Bone marrow (tissue), 2 donors: ENCODE measurements at places on chromosomes 16 and 17.

- peak; percentile 85 for DNase-seq
These were observed 94.8 kb upstream of the CBX4 start for GRCh38 chr17:79933863-79934652.

DNA sequence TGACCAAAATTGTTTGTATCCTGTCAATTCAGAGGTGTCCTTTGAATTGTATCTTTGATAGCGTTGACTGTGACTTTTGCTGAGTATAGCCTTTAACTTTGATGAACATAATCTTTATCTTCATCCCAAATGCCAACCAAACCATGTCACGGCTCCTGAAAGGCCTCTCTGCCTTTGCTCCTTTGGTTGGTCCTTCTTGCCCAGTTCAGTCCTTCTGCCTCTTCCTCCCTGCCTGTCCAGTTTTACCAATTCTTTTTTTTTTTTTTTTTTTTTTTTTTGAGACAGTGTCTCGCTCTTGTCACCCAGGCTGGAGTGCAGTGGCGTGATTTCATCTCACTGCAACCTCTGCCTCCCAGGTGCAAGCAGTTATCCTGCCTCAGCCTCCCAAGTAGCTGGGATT is 12.9 kb upstream of the VPS4A start:
- no peak for DNase-seq

DNA sequence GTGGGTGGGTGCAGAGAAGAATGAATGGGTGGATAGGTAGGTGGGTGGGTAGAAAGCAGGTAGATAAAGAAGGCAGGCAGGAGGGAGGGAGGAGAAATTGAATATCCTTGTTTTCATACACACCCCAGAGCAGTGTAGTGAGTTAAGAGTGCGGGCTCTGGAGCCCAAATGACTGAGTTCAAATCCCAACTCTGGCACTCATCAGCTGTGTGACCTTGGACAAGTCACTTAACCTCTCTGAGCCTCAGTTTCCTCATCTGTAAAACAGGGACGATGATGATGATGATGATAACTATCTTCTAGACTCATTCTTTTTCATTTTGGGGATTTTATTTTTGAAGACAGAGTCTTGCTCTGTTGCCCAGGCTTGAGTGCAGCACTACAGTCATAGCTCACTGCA is 2.0 kb upstream of the IL21R start:
- DNase-seq, result no peak

DNA sequence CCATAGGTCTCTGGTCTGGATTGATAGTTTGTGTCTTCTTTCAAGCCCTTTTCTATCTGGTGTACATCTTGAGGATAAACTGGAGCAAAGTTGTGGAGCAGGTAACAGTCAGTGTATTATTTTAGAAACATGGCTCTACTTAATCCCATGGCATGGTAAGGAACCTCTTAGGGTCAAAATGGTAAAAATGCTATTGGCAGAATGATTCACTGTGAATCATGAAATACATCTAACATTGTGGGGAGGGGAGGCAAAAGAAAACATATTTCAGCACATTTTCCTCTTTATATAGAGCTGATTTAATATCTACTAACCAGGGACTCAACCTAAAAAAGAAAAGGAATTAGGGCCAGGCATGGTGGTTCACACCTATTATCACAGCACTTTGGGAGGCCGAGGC is 17.9 kb upstream of the ALDH3A2 start:
- DNase-seq, result no peak

DNA sequence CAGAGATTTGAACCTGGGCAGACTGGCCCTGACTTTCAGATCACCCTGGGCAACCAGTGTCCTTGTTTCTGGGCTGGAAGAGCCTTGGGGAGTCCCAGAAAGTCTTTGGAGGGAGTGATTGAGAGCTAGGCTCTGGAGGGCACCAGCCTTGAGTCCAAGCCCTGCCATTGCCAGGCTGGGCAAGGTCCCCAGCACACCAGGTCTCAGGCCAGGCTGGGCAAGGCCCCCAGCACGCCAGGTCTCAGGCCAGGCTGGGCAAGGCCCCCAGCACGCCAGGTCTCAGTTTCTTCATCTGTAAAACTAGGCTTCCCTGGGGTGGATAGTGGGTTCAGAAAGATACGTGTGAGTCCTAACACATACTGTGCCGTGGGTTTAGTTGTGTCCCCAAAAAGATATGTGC is 135.0 kb downstream of the IRF8 start:
- no peak for DNase-seq

DNA sequence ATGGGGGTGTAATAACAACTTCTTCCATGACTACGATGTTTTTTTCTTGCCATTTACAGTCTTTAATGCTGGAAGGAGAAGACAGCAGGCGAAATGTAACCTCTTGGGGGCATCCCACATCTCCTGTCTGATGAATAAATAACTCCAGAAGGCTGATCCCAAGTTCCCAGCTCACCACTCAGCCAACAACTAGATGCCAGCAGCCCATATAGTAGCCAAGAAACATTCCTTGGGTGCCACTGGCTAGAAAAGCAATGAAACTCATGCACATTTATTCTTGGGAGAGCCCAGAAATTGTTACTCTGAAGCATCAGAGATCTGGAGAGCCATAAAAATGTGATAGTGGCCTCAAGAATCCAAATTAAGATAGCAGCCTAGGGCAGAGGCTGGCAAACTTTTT is 22.7 kb upstream of the TMEM101 start:
- no peak for DNase-seq

GRCh38 chr17:4788159-4788806 is 481 bp upstream of the GLTPD2 start:
- DNase-seq, result no peak

DNA sequence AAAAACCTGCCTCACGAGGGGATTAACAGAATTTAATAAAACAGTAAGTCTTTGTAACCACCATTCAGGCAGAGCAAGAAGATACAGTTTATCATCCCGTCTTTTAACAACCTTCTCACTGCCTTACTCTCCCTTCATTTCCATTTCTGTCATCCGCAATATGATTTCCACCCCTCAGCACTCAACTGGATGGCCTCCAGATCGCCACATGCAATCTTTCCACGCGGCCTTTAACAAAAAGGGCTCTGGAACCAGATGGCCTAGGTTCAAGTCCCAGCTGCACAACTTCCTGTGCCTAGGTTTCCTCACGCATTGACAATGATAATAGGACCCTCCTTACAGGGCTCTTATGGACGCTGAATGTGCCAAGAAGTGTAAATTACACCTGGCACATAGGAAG is 103.6 kb downstream of the GAS7 start:
- no peak for DNase-seq

DNA sequence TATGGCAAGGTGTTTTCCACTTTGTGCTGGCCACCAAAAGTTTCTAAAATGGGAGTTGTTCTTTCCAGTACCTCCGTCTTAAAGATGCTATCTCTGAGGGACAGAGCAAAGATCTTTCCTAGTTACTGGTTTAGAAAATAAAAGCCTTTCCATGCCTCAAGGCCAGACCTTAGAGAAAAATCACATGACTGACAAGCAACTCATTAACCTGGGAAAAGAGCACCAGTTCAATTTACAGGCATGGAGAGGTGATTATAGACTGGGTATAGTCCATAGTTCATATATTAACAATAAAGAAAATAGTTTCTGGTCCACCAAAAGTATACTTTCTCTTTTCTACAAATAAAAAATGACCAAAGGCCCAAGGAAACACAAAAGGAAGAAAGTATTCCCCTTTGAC is 230.7 kb downstream of the TOX3 start:
- DNase-seq, result no peak

DNA sequence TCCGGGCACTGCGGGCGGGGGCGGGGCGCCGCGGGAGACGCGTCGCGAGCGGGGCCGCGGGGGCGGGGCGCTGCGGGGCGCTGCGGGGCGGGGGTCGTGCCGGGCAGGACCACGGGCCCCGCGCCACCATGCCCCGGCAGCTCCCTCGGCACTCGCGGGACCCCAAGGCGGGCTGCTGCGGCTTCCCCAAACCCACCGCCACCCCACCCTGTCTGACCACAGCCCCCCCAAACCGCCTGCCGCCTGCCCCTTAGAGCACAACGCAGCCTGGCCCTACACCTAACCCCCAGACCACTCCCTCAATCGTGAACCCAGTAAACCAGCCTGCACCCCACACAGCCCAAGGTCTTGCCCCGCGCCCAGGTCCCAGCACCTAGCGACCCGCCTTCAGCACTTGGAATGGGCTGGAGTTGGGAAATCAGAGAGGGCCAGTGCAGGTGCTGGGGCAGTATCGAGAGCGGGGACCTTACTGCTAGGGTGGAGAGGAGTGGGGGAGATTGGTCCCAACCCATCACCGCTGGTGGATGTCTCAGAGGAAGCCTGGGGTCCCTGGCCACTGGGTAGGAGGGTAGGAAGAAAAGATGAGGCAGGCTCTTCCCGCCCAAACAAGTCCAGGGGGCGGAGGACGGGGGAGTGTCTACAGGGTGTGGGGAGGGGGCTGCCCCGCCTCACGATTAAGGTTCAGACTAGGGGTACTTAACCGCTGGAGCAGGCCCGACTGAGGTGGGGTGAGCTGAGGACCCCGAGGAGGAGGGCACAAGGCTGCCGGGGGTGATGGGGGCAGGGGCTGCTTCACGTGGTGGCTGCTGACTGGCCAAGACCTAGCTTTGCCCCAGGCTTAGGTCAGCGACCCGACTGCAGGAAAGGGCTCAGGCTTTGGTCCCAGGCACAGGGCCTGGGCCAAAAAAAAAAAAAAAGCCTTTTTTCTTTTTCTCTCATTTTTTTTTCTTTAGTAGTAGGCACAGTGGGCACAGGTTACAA is 539 bp upstream of the VAMP2 start:
- no peak for DNase-seq

DNA sequence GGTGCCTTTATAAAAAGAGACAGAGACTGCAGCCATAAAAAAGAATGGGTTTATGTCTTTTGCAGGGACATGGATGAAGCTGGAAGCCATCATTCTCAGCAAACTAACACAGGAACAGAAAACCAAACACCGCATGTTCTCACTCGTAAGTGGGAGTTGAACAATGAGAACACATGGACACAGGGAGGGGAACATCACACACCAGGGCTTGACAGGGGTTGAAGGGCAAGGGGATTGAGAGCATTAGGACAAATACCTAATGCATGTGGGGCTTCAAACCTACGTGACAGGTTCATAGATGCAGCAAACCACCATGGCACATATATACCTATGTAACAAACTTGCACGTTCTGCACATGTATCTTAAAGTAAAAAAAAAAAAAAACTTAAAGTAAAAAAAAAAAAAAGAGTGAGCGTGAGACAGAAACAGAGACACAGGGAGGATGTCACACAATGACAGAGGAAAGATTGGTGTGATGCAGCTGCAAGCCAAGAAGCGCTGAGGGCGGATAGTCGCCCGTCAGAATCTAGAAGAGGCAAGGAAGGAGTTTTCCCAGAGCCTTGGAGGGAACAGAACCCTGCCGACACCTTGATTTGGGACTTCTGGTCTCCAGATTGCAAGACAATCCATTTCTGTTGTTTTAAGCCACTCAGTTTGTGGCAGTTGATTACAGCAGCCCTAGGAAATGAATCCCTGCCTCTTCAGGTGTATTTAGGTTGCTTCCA is 27.4 kb upstream of the TNS4 start:
- DNase-seq, result no peak

DNA sequence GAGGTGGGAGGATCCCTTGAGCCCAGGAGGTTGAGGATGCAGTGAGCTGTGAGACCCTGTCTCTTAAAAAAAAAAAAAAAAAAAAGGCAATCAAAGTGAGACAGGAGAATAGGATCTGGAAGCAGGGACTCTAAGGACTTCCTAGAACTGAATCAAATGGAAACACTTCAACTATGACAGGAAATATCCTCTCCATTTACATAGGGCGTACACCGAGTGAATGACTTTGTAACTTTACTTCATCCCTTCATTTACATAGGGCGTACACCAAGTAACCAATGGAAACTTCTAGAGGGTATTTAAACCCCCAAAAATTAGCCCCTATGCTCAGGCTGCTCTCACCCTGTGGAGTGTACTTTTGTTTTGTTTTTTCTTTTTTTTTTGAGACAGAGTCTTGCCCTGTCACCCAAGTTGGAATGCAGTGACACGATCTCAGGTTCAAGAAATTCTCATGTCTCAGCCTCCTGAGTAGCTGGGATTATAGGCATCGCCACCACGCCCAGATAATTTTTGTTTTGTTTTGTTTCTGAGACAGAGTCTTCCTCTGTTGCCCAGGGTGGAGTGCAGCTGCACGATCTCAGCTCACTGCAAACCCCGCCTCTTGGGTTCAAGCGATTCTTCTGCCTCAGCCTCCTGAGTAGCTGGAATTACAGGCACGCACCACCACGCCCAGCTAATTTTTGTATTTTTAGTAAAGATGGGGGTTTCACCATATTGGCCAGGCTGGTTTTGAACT is 9.6 kb upstream of the PRPSAP1 start:
- no peak for DNase-seq

- no peak for DNase-seq
These were observed 55.5 kb upstream of the IL34 start for GRCh38 chr16:70590722-70591415.

GRCh38 chr16:56771558-56772279 is 41.8 kb downstream of the NUP93 start:
- DNase-seq, result no peak

DNA sequence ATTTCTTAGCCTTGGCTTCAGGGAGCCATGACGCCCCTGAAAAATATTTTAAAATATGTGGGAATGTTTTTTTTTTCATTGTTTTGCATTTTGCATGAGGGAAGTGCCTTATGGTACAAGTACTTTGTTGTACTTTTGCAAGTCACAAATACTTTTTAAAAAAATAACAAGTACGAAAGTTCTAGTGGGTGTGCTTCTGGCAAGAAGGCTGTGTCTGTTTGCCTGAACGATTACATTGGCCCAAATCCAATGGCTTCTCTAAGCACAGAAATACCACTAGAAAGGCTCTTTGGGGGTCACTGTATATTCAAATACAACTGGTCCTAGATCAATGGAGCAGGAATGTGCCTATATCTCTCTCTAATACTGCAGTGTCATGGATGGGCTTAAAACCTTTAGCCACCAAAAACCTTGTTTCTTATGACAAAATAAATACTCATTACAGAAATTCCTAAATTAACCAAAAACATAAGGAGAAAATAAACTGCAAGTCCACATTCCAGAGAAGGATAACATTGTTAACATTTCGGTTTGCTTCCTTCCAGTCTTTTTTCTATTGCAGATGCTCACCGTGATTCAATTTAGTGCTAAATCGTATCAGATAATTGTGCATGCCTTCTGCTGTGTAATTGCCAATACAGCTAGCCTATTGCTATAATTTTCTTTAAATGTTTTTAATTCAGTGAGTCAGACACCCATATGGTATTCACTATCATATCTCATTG is 97.4 kb downstream of the VAT1L start:
- DNase-seq, result no peak

- DNase-seq, result no peak
These were observed 35.2 kb downstream of the USP22 start for GRCh38 chr17:21007646-21008045.
